ENCODE measurements at places on chromosomes 7 and 10.

GRCh38 chr7:140542228-140542603 is 62.9 kb upstream of the MKRN1 start:
- peak; percentile 52 for DNase-seq

- DNase-seq: no peak
Measured at GRCh38 chr10:61642676-61643075, 20.1 kb upstream of the CABCOCO1 start.

GRCh38 chr10:100157156-100157555 is 28.7 kb downstream of the ERLIN1 start:
- no peak for DNase-seq

DNA sequence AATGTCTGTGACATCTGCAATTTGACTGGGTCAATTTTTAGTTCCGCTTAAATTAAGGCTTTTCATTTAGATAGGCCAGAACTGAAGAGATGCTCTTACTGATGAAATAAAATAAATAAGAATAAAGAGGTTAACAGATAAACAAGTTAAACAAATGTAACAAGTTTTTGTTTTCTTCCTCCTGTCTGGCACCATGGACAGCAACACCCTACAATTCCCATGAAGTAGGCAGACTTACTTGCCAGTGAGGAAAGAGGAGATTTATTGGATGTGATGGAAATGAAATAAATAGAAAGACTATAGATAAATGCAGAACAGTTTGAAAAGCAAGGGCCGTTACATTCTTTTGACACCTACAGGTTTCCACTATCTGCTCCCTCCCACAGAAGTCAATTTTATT is 118.5 kb downstream of the AMPH start:
- DNase-seq: no peak

DNA sequence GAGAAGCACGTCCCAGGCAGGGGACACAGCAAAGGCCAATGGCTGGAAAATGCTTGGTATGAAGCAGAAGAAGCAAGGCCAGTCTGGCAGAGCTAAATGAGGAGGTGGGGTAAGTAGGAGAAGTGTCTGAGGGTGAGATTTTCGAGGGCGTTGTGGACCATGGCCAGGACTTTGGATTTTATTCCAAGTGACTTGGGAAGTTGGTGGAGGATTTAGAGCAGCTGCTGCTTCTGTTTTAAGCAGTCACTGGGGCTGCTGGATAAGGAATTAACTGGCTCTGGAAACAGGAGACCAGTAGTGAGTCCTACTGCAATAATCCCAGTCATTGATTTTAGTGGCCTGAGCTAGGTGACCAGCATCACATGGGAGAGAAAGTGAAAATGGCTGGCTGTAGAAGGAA is 67.6 kb upstream of the GSDME start:
- DNase-seq: no peak

DNA sequence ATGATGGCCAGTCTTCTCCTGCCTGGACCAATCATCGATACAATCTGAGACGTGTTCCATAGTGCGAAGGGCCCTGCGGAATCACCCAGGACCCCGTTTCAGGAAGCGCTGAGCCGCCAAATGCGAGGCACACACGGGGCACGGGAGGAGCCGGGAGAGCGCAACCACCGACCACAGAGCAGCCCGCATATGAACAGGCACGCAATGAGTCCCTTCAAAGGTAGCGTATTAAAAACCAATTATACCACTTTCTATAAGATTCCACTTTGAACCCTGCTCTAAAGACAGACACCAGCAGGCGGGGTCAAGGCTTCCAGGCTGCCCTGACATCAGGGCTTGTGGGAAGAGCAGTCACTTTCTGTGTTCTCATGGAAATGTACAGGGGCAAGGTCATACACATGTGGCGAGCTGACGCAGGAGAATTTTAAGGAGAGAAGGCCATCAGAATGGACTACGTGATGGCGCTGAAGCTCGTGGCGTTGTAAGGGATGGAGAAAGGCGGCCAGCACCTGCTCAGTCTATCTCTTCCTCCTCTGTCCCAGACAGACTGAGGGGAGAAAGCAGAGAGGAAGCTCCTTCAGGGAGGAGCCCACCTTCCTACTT is 46.2 kb downstream of the AMZ1 start:
- DNase-seq: no peak

DNA sequence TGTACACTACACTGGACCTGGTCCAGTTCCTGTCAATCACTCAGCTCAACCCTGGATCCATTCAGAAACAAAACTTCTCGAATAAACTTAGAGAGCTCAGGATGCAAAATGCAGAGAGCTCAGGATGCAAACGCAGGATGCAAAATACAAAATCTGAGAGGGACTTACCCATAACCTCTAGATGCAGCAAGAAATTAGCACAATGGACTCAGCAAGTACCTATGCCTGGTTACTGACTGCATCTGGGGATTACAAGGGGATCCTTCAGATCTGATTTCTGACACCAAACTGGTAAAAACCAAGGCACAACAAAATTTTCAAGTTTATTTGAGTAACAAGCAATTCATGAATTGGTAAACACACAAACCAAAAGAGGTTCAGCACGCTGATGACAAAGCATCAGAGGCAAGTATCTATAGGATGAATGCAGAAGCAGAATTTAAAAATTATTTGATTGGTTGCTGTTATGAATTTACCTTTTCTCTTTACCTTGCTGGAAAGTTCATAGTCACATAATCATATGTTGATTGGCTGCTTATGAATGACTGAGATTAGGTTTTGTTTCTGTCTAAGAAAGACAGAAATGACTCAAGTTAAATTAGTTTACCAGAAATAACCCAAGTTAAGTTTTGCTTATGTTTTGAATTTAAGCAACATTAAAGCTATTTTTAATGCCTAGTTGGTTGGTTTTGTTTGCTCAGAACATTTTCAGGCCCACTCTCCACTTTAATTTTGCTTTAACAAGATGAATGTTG is 11.4 kb downstream of the GIMAP6 start:
- DNase-seq: no peak

DNA sequence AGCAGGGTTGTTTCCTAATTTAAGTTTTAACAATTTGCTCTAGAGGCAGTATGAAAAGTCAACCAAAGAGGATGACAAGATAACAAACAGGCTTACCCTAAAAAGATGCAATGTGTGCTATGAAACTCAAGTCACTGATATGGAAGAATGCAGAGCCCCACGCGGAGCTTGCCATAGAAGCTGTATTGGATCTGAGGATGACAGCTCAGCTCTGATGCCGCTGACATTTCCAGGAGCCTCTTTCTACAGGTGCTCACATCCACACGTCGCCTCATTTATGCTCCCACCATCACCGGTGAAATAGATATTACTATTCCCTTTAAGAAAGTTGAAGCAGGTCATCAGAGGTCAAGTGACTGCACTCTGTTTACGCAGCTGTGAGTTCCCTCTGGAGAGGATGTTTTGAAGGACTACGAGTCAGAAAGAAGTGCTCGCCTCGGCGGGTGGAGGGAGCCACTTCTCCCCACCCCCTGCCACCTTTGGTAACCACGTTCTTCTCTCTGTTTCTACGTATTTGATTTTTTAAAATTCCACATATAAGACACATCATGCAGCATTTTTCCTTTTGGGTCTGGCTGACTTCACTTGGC is 275.4 kb downstream of the GLRX3 start:
- no peak for DNase-seq

GRCh38 chr7:34135924-34136323 is 230.6 kb downstream of the BMPER start:
- DNase-seq: no peak

- DNase-seq: no peak
Measured at GRCh38 chr10:112203328-112204076, 19.9 kb upstream of the GPAM start.

DNA sequence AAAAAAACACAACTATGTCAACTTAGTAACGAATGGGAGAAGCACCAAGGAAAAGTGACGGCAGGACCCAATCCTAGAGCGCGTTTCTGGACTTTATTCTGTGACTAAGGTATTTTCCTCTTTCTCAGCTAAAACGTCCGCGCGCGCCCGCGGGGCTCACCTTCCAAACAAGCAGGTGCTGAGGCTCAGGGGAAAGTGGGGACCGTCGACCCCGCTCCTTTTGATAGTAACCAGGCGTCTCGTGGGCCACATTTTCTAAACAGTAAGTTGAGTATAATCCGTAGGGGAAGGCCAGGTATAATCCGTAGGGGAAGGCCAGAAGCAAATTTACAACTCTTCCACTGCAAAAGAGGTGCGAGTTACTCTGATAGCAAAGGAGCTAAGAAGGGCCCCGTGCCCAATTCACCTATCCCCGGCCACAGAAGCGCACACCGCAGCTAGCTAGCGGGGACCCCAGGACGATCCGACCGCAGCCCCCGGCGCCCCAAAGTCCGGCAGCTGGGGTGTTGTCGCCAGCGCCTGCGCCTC is 743 bp downstream of the MKI67 start:
- no peak for DNase-seq

GRCh38 chr7:37420946-37421695 is 27.5 kb downstream of the ELMO1 start:
- DNase-seq: no peak

DNA sequence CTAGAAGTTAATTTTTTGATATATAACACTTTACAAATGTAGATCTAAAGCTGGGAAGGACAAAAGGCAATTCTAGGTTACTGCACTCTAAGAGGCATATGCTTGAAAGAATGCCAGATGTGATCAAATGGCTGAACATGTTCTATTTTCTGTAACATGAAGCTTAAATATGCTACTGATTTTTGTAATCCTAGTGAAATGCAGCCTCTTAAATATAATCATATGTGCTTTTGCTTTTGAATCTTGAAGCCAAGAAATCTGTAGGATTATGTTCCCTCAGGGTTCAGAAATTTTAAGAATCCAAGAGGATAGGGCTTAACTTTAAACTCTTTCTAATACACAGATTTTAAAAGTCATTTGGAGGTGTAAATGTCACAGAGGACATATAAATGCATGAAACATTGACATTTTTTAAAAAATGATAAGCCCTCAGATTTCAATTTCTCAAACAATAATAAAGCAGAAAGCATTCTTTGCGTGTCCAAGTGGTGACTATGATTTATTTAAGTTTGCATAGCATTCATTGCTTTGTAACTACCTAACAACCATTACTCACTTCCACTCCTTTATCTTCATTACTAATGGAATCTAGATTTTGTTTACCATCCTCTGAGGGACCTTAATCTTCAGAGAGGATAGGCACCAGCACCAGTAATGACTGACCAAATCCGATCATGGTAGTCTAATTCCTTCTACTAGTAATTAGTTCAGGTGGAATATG is 170.4 kb downstream of the MAGI2 start:
- no peak for DNase-seq

- no peak for DNase-seq
Measured at GRCh38 chr7:127413962-127414361, 21.5 kb upstream of the ZNF800 start.

DNA sequence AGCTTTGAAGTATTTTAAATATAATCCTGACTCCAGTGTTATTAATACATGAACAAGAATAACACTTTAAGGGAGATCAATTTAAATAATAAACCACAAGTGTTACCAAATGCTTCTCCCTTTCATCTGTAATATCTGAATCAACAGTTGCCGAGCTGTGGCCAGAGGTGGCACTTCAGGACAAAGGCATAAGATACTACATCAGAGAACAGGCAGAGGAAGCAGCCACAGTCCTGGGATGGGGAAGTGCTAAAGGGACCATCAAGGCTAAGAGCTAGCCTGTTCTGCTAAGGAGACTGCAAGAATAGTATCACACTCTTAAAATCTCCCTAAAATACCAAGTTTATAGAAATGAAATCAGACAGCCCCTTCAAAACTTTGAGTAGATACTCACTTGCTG is 378.2 kb upstream of the PRKCQ start:
- no peak for DNase-seq

- no peak for DNase-seq
Measured at GRCh38 chr7:20395104-20395503, 64.4 kb downstream of the ITGB8 start.

DNA sequence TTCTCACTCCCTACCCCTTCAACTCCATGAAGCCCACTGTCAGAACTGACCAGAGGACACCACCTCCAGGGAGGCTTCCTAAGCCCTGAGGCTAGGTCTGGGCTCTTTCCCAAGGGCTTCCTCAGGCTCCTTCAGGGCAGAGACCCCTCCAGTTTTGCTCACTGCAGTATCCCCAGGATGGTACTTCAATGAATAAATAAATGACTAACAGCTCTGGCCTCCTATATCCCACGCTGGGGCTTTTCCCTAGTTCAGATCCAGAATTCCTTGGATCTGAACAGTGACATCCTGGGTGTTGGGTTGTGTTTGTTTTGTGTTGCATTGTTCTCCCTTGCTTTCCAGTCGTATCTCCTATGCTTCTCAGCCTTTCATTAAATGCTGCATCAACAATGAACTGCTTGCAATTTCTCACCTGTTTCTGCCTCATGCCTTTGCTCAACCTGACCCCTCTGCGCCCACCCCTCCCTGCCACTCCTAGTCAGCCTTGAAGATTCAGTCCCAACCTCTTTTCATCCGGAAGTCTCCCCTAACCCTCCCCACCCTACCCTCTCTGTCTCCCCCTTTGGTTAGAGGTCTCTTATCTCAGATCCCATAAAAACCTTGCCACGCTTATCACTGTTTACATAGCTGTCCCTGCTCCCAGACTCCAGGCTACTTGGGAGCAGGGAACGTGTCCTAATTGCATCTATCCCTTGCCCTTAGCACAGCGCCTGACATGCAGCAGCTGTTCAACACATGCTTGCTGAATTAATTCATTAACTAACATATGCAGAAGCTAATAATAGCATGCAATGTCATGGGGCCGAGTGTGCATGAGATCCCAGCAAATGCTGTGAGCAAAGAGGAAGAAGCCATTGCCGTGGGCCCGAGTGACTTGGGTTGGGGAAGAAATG is 41.7 kb downstream of the PPP1R3C start:
- DNase-seq: no peak

GRCh38 chr7:91690541-91691070 is 189.9 kb downstream of the MTERF1 start:
- no peak for DNase-seq

DNA sequence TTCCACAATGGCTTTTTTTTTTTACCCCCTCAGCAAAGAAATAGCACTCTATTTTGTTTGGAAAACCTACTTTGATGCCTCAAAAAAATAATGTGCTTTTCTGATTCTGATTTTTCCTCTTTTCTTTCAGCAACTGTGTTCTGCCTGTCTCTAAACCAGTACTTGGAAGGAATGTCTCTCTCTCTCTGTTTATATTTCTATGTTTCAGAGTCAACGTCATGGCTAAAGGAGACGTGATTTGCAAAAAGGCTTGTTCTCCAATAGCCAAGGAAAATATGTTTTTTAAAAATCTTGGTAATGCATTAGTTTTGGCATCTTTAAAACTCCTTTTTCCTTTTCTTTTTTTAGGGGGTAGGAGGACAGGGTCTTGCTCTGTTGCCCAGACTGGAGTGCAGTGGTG is 56.0 kb upstream of the SDK1 start:
- DNase-seq: no peak

GRCh38 chr7:81503336-81503735 is 266.5 kb downstream of the HGF start:
- DNase-seq: no peak

- no peak for DNase-seq
Measured at GRCh38 chr7:130262448-130262847, 4.2 kb upstream of the CPA2 start.

GRCh38 chr10:78437998-78438906 is 404.6 kb downstream of the RPS24 start:
- DNase-seq: peak; percentile 32
